ENCODE measurements at places on chromosomes 6 and 20.
A peak's percentile ranks its signal among the peaks of the same experiment; 100 is the strongest.

DNA sequence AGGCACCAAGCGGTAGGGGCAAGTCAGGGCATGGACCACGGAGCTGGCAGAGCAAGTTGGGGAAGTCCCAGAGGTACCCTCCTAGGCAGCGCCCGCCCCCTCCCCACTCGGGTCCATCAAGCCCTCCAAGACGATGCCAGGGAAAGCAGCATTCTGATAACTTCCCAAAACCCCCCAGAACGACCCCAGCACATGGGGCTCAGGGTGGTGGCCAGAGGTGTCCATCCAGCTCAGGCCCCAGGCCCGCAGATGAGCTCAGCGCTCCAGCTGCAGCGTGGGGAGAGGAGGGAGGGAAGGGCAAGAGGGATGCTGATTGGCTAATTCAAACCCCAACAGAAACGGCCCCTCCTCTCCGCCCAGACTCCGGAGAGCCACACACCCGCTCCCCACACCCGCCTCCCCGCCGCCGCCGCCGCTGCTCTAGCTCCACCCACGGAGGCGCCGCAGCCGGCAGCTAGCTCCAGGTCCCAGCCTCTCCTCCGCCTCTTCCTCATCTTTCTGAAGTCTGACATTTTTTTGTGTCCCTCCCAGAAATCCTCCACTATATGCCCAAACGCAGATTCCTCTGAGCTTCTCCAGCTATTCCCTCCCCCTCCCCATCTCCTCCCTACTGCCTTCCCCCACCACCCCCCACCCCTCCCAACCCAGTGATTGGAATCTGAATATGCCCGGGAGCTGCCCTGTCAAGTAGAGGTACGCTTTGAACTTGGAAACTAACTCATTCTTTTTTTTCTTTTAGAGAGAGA is 40.3 kb upstream of the TLDC2 start:
- peak; percentile 94 for ATAC-seq

GRCh38 chr6:52000064-52000463 is 87.3 kb downstream of the PKHD1 start:
- ATAC-seq = no peak

GRCh38 chr6:166257911-166258318 is 50.3 kb downstream of the PRR18 start:
- no peak for ATAC-seq

DNA sequence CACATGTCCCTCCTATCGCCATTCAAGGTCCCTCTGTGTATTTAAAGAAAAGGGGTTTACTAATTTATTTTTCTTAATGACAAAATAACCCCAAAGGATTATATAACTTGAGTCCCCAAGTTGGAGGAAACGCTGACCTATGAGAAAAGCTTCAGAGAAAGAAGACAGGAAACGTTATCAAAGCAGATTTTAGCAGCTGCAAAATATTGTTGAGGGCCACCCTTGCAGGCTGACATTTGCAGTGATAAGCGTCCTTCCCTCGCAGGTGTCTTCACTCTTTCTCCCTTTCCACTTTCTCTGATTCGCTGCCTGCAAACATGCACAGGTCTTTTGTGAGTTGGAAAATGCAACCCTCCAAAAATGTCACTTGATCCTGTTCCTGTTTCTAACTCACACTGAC is 103.2 kb upstream of the RIPOR2 start:
- ATAC-seq = no peak

- peak; percentile 62 for ATAC-seq
Observed at GRCh38 chr6:161033667-161034066, 42.1 kb downstream of the MAP3K4 start.

DNA sequence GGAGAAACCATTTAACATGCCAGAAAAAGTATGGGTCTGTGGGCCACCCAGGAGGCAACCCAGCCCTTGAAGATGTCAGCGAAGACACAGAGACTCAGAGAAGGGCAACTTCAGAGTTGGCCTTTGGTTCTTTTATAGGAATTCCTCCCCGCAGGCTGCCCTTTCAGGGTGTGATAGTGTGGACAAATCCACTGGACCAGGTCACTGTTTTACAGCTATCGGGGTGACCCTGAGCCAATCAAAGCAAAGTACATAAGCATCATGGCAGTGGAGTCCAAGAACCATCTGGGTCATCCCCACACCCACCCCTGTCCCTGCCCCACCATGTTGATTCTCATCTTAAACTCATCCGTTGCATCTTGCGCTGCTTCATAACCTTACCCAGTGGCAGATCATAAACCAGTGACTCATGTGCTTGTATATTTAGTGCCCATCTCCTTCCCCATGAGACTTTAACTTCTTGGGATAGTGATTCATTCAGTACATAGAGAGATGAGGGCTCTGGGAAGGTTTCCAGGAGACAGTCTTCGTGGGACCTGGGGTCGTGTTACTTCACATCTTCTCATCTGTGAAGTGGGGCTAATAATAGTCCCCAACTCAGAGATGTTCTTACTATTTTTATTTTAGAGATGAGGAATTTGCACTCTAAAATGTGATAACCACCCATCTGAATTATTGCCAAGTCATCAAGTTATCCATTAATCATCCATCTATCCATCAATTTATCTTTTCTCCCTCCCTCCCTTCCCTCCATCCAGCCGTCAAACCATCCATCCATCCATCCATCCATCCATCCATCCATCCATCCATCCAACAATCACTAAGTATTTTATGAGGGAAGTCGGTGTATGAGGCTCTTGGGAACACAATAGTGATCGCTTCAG is 51.0 kb downstream of the EDN3 start:
- no peak for ATAC-seq

DNA sequence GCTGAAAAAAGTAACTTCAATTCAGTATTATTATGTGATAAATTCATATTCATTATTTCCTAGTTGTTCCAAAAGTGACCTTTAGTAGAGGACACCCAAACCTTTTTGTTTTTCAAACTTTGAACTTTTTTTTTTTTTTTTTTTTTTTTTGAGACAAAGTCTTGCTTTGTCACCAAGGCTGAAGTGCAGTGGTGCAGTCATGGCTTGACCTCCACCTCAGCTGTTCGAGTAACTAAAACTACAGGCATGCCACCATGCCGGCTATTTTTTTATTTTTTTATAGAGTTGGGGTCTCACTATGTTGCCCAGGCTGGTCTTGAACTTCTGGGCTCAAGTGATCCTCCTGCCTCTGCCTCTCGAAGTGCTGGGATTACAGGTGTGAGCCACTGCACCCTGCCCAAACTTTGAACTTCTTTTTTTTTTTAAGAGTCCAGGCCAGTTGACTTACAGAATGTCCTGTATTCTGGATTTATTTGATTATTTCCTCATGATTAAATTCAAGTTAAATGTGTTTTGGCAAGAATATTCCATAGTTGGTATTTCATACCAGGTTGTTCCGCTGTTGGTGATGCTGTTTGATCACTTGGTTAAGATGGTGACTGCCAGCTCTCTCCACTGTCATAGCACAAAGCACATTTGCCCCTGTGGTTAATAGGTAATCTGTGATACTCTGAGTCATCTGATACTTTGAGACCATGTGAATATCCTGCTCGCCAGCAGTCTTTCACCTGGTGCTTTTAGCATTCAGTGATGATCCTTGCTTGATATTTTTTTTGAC is 48.0 kb downstream of the VAPB start:
- no peak for ATAC-seq

- ATAC-seq = peak; percentile 69
Observed at GRCh38 chr6:167079853-167080297, 43.0 kb upstream of the CCR6 start.

DNA sequence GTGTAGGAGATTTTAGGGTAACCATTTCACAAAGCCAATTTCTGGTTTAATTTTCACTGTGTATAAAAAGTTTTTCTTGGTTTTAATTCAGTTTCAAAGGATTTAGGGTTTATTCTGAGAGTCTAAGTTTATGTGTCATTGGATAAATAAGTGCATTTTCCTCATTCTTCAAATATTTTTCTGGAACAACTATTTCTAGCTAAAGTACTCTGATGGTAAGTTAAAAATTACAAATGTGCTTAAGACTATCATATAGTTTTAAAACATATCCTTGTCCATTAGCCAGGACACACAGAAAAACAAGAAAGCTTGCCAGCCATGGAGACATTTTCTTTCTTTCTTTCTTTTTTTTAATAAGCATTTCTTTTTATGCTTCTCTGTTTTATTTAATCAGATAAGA is 333.0 kb downstream of the RFPL4B start:
- no peak for ATAC-seq

DNA sequence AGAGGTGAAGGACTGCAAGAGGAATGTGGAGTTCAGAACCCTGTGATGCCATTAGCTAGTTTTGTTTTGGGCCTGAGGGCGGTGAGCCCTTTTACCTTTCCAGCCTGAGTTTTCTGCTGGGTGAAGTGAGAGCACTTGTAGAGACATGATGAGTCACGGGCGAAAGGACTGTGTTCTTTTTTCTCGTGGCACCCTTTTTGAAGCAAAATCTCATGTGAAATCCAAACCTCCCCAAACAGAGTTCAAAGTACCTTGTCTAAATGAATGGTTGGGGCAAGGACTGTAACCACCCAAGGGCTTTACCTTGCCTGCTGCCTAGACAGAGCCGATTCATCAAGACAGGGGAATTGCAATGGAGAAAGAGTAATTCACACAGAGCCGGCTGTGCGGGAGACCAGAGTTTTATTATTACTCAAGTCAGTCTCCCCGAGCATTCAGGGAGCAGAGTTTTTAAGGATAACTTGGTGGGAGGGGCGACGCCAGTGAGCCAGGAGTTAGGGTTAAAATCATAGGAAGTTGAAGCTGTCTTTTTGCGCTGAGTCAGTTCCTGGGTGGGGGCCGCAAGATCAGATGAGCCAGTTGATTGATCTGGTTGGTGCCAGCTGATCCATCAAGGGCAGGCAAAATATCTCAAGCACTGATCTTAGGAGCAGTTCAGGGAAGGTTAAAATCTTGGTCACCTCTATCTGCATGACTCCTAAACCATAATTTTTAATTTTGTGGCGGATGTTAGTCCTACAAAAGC is 25.8 kb downstream of the SAMD5 start:
- no peak for ATAC-seq

All from esophagus mucosa (tissue), 1 donor.